Keratinocyte (primary cell): ENCODE measurements at places on chromosomes 12 and 14. TPM values are rescaled to one million over a fixed set of nuclear protein-coding genes. Genes with fewer than 3 reads are reported as not detected.

PMEL gene
- 1.3 to 2.1 TPM (median 1.4 TPM) in 3 replicates for polyA plus RNA-seq

LAG3 gene
- 0.09 to 0.14 TPM (median 0.09 TPM) in 3 replicates for polyA plus RNA-seq

ACSS3 gene
- polyA plus RNA-seq = 0.08 to 0.30 TPM (median 0.17 TPM) in 3 replicates

C12orf60 gene
- 1.3 to 3.2 TPM (median 2.4 TPM) in 3 replicates for polyA plus RNA-seq

TAC3 gene
- not detected in 3 replicates for polyA plus RNA-seq

ASB2 gene
- polyA plus RNA-seq = 0.31 to 1.7 TPM (median 0.56 TPM) in 3 replicates

AQP2 gene
- not detected in 3 replicates for polyA plus RNA-seq

FOXG1 gene
- polyA plus RNA-seq = not detected in 3 replicates

TFCP2 gene
- polyA plus RNA-seq = 17.0 to 28.7 TPM (median 27.2 TPM) in 3 replicates

CCDC38 gene
- polyA plus RNA-seq = 0.04 to 0.05 TPM in 2 of 3 replicates, not detected in the other

CYP27B1 gene
- polyA plus RNA-seq = 19.0 to 40.5 TPM (median 33.6 TPM) in 3 replicates

NINJ2 gene
- polyA plus RNA-seq = 0.53 to 0.94 TPM (median 0.58 TPM) in 3 replicates

CLEC9A gene
- polyA plus RNA-seq = not detected in 3 replicates

AKAP3 gene
- 0.72 to 0.95 TPM (median 0.88 TPM) in 3 replicates for polyA plus RNA-seq

KLRC2 gene
- 0.09 TPM in 1 of 3 replicates, not detected in the others for polyA plus RNA-seq

KRT1 gene
- 26.9 to 93.0 TPM (median 92.2 TPM) in 3 replicates for polyA plus RNA-seq

MYF5 gene
- not detected in 3 replicates for polyA plus RNA-seq

VRTN gene
- polyA plus RNA-seq = not detected in 3 replicates

STXBP6 gene
- polyA plus RNA-seq = 0.63 to 1.4 TPM (median 0.94 TPM) in 3 replicates

NAV3 gene
- 11.2 to 22.9 TPM (median 22.6 TPM) in 3 replicates for polyA plus RNA-seq

SOX5 gene
- polyA plus RNA-seq = 0.10 TPM in 1 of 3 replicates, not detected in the others

ACACB gene
- 0.54 to 2.1 TPM (median 1.3 TPM) in 3 replicates for polyA plus RNA-seq

DCN gene
- polyA plus RNA-seq = 1.1 to 24.8 TPM (median 2.5 TPM) in 3 replicates

RPS6KL1 gene
- polyA plus RNA-seq = 0.19 to 1.8 TPM (median 0.69 TPM) in 3 replicates

KLHL33 gene
- polyA plus RNA-seq = not detected in 3 replicates

ITGA7 gene
- 0.04 to 0.19 TPM (median 0.07 TPM) in 3 replicates for polyA plus RNA-seq

GPRC5D gene
- 0.08 to 0.32 TPM (median 0.19 TPM) in 3 replicates for polyA plus RNA-seq

LRFN5 gene
- polyA plus RNA-seq = not detected in 3 replicates

PTPRB gene
- polyA plus RNA-seq = 0.33 to 0.65 TPM (median 0.46 TPM) in 3 replicates

GPX2 gene
- polyA plus RNA-seq = 47.0 to 76.9 TPM (median 57.5 TPM) in 3 replicates
